ENCODE measurements at places on chromosomes 12 and 14.

DNA sequence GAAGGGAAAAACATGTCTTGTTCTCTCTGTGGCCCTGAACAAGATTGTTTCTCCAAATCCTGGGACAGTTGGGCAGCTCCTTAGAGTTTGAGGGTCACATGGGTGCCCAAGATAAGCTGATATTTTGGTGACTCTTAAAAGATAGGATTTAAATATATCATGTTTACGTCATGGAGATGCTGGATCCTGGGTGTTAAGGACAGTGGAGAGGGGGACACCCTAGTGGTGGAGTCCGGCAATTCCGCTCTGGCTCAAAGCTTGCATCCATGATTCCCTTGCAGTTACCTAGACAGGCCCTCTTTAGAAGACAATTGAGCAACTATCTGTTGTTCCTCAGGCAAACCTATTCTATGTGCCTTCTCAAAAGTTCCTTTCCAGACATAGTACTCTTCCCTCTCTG, 101.8 kb downstream of the CMKLR1 start:
- no peak overlapping the region for H3K4me3 ChIP-seq
- no peak overlapping the region for H3K27ac ChIP-seq
- no peaks in the 10 kb centered on the region for H3K36me3 ChIP-seq
- H3K27me3 ChIP-seq, result no peaks in the 10 kb centered on the region
- peaks cover 3% of the 10 kb centered on the region for H3K4me1 ChIP-seq

DNA sequence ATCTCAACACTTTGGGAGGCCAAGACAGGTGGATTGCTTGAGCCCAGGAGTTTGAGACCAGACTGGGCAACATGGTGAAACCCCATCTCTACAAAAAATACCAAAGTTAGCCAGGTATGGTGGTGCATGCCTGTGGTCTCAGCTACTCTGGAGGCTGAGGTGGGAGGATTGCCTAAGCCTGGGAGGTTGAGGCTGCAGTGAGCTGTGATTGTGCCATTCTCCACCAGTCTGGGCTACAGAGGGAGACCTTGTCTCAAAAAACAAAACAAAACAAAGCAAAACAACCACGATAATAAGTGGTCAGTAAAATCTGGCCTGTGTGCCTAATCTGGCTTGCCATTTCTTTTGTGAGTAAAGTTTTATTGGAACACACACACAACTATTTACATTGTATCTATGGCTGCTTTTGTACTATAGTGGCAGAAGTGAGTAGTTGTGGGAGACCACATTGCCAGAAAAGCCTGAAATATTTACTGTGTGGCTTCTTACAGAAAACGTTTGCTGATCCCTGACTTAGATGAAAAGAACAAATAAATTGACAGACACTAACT, 19.4 kb upstream of the KLRG1 start:
- H3K36me3 ChIP-seq, result no peaks in the 10 kb centered on the region
- no peaks in the 10 kb centered on the region for H3K4me1 ChIP-seq
- no peak overlapping the region for H3K4me3 ChIP-seq
- H3K27ac ChIP-seq, result no peak overlapping the region

DNA sequence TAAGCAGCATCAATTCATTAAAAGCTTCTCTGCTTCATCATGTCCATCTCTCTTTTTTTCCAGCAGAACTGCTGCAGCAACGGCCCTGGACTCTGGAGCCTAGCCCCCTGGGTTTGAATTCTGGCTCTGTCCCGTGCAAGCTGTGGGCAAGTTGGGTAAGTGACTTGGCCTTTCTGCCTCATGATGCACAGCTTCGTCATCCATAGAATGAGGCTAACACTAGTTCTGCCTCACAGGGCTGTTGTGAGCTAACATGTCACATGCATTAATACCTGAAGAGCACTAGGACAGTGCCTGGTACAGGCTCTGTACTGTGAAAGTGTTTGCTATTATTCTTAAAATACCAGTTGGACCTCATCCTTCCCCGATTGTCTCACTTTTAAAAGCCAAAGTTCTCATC, 4.2 kb downstream of the KRT82 start:
- H3K36me3 ChIP-seq, result no peaks in the 10 kb centered on the region
- no peak for DNase-seq
- H3K4me3 ChIP-seq, result no peak overlapping the region
- no peak overlapping the region for H3K27ac ChIP-seq
- H3K27me3 ChIP-seq, result no peaks in the 10 kb centered on the region

DNA sequence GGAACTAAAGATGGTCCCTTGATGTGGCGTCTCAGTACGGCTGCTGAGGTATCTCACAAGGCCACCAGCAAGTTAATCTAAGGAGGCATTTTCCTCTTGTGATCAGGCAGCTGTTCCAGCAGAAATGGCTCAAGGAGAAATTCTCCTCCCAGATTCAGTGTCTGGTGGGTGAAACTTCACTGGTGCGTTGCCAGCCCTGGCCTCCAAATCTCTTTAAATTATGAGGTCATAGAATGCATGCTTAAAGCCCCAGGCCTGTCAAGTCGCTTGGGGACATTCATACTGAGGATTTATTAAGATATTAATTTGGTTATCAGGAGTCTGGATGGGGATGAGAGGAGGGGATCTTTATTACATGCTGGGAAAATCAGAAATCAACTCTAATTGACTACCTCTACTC, 72.9 kb downstream of the PPP2R5C start:
- H3K27ac ChIP-seq, result no peak overlapping the region
- H3K4me1 ChIP-seq, result peaks cover 33% of the 10 kb centered on the region
- H3K4me3 ChIP-seq, result no peak overlapping the region
- no peaks in the 10 kb centered on the region for H3K36me3 ChIP-seq
- DNase-seq, result no peak
- no peaks in the 10 kb centered on the region for H3K27me3 ChIP-seq

- H3K4me3 ChIP-seq, result no peak overlapping the region
- H3K36me3 ChIP-seq, result no peaks in the 10 kb centered on the region
- no peaks in the 10 kb centered on the region for H3K27me3 ChIP-seq
These were observed 50.6 kb downstream of the DRAM1 start for GRCh38 chr12:101927999-101928398.

GRCh38 chr14:38207377-38207735, 348 bp upstream of the SSTR1 start:
- no peak overlapping the region for H3K27ac ChIP-seq
- no peaks in the 10 kb centered on the region for H3K27me3 ChIP-seq

DNA sequence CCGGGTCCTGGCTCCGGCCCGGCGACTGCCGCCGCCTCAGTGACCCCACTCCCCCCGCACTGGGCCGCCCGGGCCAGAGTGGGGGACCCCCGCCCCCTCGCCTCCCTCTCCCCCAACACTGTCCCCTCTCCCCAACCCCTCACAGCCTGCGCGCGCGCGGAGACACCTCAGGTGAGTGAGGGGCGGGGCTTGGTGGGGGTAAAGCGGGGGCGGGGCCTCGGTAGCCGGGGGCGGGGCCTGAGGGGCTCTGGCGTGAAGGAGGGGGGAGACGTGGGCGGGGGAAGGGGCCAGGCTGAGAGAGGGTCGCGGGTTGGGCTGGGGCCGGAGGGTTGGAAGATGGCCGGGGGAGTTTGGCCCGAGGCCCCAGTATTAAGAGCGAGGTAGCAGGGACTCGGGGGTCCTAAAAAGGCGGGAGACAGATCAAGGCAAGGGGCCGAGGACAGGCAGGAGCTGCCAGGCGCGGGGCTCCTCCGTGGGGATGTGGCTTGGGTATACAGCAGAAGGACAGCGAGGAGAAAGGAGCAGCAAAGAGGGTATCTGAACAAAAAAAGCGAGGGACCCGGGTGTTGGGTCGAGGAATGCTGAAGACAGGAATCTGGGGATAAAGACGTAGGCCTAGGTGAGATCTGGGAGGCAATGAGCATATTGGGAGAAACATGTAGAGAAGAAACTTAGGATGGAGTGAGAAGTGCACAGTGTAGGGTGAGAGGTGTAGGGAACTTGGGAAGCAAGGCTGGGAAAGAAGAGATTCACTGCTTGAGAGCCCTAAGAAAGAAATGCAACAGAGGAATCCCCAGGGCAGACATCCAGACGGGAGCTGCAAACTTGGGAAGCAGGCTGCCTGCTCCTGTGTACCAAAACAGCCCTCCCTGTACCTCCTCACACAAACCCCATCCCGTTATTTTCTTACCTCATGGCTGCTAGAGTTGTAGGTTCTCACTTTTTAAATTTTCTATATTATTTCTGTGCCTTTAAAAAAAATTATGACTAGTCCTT, 10.8 kb downstream of the SUOX start:
- H3K4me3 ChIP-seq, result peak overlapping the region; percentile 82
- H3K27me3 ChIP-seq, result no peaks in the 10 kb centered on the region
- H3K36me3 ChIP-seq, result peaks cover 27% of the 10 kb centered on the region
- DNase-seq, result peak; percentile 74
- H3K27ac ChIP-seq, result peak overlapping the region; percentile 93

DNA sequence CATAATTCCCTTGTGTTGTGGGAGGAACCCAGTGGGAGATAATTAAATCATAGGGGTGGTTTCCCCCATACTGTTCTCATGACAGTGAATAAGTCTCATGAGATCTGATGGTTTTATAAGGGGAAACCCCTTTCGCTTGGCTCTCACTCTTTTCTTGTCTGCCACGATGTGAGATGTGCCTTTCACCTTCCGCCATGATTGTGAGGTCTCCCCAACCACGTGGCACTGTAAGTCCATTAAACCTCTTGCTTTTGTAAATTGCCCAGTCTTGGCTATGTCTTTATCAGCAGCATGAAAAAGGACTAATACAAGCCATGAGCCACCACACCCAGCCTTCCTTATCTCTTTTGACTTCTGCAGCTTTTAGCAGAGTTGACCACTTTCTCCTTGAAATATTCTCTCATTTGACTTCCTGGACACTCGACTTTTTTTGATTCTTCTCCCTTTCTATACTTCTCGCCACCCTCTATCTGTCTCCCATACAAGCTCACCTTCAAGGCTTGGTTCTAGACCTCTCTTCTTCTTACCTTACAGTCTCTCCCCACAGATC, 2.3 kb downstream of the MTERF2 start:
- no peak overlapping the region for H3K4me3 ChIP-seq
- peaks cover 32% of the 10 kb centered on the region for H3K4me1 ChIP-seq
- no peak overlapping the region for H3K27ac ChIP-seq
- H3K27me3 ChIP-seq, result no peaks in the 10 kb centered on the region
- no peaks in the 10 kb centered on the region for H3K36me3 ChIP-seq

GRCh38 chr12:126443977-126444376, 1378.7 kb downstream of the AACS start:
- H3K27ac ChIP-seq, result no peak overlapping the region
- H3K36me3 ChIP-seq, result no peaks in the 10 kb centered on the region
- no peaks in the 10 kb centered on the region for H3K4me1 ChIP-seq

DNA sequence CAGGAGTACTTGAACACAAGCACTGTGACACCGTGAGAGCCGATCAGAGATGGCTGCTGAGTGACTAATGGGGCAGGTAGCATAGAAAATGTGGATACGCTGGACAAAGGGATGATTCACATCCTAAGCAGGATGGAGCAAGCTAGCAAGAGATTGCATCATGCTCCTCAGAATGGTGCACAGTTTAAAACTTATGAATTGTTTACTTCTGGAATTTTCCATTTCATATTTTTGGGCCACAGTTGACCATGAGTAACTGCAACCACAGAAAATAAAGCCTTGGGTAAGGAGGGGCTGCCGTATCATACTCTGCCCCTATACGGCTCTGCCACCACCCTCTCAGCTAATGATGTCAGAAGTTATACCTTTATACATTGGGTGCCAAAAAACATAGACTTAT, 23.3 kb upstream of the MARK3 start:
- DNase-seq, result no peak
- no peaks in the 10 kb centered on the region for H3K4me1 ChIP-seq
- H3K4me3 ChIP-seq, result no peak overlapping the region
- H3K27ac ChIP-seq, result no peak overlapping the region
- no peaks in the 10 kb centered on the region for H3K36me3 ChIP-seq
- peaks cover 3% of the 10 kb centered on the region for H3K27me3 ChIP-seq

- no peak overlapping the region for H3K4me3 ChIP-seq
- no peaks in the 10 kb centered on the region for H3K36me3 ChIP-seq
- H3K27me3 ChIP-seq, result no peaks in the 10 kb centered on the region
- no peak overlapping the region for H3K27ac ChIP-seq
These were observed 139.8 kb downstream of the DACT1 start for GRCh38 chr14:58777541-58777979.

DNA sequence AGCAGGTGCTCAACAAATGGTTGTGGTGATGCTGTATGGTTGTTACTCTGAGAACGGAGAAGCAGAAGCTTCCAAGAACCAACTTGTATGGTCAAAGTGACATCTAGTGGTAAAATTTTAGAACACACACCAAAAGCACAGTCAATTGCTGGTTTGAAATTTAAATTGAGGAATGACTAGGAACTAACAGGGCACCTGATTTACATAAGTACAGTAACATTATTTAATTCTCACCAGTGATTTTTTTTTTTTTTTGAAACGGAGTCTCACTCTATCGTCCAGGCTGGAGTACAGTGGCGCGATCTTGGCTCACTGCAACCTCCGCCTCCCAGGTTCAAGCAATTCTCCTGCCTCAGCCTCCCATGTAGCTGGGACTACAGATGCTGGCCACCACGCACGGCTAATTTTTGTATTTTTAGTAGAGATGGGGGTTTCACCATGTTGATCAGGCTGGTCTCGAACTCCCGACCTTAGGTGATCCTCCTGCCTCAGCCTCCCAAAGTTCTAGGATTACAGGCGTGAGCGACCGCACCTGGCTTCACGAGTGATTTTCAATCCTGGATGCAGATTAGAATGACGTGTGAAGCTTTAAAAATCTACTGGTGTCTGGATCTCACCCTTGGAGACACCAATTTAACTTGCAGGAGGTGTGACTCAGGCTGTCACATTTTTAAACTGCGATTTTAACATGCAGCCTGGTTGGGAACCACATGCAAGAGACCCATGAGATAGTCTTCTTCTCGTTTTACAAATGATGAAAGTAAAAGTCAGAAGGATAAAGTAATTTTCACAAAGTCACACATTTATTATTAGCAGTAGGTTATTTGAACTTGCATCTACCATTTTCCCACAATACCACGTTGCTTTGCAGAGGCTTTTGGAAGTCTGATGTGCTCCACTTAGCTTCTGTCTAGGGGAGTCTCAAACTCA, 14.1 kb upstream of the NUMB start:
- H3K27ac ChIP-seq, result no peak overlapping the region
- H3K4me3 ChIP-seq, result no peak overlapping the region
- H3K4me1 ChIP-seq, result no peaks in the 10 kb centered on the region
- H3K27me3 ChIP-seq, result no peaks in the 10 kb centered on the region

DNA sequence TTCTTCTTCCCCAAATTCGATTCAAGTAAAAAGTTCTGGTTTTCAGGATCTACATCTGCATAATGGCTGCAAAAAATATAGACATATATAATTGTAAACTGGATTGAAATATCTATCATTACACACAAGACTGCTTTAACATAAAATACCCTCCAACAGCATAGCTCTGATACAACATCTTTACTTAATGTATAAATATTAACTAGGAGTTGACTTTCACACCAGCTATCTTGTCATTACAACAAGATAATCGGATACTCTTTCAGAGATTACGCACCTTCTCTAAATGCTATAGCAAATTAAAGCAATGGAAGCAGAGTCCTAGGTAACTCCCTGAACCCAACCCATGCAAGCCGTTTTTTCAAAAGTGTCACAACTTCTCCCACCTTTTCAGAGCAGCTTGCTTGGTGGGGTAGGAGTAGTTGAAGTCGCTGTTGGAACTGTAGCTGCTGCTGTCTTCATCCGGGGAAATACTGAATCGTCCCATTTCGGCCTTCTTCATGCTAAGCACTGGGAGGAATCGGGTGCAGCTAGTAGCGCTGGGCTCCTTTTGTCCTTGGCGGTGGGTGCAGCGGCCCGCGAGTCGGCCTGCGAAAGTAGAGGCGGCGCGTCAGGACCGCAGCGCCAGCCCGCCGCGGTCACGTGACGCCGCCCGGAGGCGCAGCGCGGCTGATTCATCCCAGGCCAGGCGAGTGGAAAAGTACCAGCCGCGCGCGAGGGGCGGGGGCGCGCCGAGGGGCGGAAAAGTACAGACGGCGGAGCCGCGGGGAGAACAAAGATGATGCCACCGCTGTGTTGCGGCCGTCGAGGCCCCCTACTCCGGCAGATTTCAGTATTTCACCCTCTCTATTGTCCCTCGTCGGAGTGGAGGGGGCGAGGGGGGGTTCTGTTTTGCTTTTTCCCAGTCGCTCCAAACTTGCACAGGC, 1.5 kb downstream of the SLC38A2 start:
- peaks cover 30% of the 10 kb centered on the region for H3K4me1 ChIP-seq
- peak overlapping the region; percentile 99 for H3K4me3 ChIP-seq
- no peaks in the 10 kb centered on the region for H3K27me3 ChIP-seq
- peak; percentile 87 for DNase-seq
- peaks cover 65% of the 10 kb centered on the region for H3K36me3 ChIP-seq

All from tibial artery (tissue), 4 donors.